HS-5 (cell line): ENCODE measurements at places on chromosomes 16 and 17.

DNA sequence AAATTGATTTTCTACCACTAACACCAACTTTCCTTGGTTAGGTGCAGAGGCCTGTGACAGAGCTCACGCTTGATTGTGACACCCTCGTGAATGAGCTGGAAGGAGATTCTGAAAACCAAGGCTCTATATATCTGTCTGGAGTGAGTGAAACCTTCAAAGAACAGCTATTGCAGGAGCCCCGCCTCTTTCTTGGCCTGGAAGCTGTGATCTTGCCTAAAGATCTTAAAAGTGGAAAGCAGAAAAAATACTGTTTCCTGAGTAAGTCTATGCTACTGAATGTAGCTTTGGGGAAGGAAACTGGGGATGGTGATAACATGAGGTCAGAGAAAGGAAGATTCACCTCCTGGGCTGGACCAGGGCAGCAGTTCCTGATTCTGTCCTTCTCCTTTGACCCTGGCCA is 38.3 kb downstream of the REXO5 start:
- no peak for DNase-seq

DNA sequence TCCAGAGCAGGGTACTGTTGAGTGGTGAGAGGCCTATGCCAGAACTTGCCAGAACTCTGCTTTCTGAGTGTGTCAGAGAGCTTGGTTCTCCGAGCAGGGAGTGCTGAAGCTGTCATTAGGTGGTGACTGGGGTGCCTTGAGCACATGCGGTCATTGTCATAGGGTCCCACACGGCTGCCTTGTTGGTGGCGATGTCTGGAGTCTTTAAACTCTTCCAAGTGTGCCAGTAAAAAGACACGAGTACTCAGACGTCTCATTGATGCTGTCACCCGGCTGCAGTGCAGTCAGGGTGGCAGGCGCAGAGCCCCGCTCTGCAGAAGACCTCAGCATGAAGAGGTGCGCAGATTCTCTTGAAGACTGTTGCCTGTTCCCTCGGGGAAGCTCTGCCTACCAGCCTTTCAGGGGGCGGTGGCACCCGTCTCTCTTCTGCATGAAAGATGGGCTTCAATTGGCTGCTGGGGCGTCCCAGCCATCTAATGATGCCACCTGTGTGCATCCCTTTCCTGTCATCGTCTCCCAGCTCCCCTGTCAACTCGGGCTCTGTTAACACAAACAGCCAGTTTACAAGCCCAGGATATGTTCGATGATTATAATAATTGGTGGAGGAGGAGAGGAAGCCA is 58.3 kb downstream of the NKD1 start:
- DNase-seq: no peak

- peak; percentile 35 for DNase-seq
Observed at GRCh38 chr16:68704232-68704867, 32.7 kb upstream of the CDH1 start.

GRCh38 chr17:7977039-7977438 is 25.4 kb upstream of the GUCY2D start:
- no peak for DNase-seq

DNA sequence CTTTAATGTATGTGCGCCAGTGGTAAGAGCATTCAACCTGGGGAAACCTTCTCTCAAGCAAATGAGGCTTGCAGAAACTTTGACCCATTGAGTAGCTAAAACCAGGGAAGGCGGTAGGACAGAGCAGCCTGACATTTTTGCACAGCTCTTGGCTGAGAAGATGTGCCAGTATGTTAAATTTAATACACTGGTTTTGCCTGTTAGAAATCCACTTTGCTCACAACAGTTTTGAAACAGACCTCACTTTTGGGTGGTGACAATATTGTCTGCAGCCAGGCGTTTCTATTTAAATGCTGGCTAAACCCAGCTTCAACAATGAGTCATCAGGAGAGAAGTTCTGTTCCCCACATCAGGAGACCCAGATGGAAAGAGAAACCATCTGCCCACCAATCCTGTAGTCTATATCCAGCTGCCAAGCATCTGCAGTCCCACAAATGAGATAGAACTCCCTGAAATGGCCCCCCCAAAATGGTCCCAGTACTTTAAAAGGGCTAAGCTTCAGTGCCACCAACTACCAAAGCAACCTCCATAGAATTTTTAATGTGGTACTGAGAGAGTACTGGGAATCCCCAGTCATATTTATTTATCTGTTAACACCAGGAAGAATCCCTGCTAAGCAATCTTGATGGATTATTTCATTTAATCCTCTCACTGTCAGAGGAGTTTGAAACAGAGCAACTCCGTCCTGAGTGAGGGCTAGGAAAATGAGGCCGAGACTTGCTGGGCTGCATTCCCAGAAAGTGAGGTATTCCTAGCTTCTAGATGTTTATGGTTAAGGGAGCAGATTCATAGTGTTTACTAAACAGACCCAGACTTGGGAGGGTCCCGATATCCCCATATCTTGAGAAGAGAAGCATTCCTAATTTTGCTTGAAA is 29.0 kb upstream of the CLEC3A start:
- no peak for DNase-seq

- peak; percentile 26 for DNase-seq
Observed at GRCh38 chr17:37360632-37361031, 15.2 kb upstream of the C17orf78 start.

DNA sequence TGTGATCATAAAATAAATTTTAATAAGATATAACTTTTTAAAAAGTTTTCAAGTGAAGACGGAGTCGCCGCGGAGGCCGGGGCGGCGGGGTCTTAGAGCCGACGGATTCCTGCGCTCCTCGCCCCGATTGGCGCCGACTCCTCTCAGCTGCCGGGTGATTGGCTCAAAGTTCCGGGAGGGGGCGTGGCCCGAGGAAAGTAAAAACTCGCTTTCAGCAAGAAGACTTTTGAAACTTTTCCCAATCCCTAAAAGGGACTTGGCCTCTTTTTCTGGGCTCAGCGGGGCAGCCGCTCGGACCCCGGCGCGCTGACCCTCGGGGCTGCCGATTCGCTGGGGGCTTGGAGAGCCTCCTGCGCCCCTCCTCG is at the start of gene FOXC2:
Gene FOXC2 (plus strand): TSS at position 229 of the 365 bp plus-strand sequence. CDS start 507 bp downstream, outside the sequence.
- no peak for DNase-seq

DNA sequence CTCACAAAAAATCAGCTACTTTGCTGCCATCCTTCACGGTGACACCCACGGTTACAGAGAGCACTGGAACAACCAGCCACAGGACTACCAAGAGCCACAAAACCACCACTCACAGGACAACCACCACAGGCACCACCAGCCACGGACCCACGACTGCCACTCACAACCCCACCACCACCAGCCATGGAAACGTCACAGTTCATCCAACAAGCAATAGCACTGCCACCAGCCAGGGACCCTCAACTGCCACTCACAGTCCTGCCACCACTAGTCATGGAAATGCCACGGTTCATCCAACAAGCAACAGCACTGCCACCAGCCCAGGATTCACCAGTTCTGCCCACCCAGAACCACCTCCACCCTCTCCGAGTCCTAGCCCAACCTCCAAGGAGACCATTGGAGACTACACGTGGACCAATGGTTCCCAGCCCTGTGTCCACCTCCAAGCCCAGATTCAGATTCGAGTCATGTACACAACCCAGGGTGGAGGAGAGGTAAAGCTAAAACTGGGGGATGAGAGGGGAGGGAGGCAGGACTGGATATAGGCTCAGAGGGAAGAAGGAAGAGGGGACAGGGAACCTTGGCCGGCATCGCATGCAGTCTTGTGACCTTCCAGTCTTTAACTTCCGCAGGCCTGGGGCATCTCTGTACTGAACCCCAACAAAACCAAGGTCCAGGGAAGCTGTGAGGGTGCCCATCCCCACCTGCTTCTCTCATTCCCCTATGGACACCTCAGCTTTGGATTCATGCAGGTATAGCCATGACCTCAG is 581 bp downstream of the CD68 start:
- DNase-seq: no peak

GRCh38 chr17:44229090-44229489 is 9.6 kb upstream of the UBTF start:
- DNase-seq: no peak

DNA sequence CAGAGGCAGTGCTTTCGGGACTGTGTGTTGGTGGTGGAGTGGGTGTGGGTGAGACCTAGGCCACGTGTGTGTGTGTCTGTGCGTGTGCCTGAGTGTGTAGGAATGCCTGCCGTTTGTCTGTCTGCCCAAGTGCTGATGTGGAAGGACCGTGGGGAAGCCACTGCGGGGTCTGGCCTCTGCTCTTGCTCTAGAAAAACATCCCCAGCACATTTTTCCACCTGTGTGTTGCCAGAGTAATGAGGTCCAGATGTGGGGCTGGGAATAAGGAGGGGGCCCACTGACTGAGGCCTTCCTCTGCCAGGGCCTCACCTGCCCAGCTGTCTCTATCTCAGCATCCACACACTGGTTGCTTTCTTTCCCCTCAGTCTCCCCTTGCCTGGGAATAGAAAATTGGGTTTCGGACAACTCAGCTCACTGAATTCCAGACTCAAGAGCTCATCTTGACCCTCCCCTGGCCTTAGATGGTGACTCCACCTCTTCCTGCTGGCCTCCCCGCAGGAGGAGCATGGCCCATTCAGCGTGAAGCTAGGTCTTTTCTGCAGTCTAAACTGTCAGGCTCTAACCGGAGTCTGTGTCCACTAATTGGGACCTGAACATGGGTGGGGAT is 7.6 kb downstream of the SGCA start:
- peak; percentile 51 for DNase-seq

DNA sequence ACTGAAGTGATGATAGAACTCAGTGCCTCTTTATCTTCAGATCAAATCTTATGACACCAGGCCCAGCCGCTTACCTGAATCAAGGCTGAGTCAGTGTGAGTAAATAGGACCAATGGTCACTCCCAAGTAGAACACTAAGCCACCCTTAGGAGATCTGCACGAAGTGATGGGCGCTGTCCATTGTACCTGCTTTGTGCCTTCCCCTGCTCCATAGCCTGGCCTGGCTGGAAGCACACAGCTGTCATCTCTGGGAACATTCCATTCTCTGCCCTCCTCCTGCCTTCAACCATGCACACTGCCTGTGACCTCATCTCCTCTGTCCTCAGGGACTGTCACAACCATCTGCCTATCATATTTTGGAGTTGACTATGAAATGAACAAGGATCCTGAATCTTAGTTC is 279.5 kb upstream of the ASIC2 start:
- no peak for DNase-seq

- DNase-seq: no peak
Observed at GRCh38 chr17:77441130-77441920, 300.6 kb downstream of the SEC14L1 start.

DNA sequence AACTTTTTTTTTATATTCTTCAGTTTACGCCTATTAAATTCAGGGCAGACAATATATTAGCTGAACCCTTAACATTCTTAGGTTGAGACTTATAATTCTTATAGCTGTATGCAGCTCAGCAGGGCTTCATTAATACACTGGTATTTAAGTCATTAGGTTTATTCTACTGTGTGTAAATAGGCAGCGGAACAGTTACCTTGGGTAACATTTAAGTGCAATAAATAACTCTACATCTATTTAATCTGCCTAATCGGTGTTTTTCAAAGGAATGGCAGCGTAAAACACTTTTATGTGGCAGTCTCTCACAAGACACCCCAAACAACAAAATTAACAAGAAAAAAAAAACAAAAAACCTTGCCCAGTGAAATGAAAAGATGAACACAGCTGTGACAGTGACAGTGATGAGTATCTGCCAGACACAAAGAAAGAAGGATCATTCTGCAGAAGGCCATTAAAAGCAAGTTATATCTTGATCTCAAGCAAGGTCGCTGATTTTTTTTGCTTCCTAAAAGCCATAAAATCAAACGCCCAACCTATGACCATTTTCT is 32.6 kb downstream of the KCNJ2 start:
- no peak for DNase-seq

DNA sequence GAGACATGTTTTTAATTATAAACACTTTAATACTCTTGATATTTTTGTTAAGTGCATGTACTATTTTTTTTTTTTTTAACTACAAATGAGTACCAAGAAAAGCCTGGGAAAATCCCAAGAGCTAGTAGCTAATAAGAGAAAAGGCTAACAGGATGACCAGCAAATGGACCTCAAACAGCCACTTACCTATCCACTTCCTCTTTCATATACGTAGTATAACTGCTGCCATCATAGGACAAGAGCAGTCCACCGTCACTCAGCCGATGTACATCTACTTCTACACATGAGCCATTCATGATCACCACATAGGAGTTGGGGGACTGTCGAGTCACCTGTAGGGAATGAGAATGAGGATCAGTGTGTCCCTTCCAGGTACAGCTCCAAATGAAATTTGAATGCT is 128.0 kb upstream of the C17orf78 start:
- no peak for DNase-seq

- DNase-seq: no peak
Observed at GRCh38 chr17:45940293-45940692, 45.9 kb downstream of the MAPT start.
